ENCODE measurements at places on chromosomes 7 and 10.

GRCh38 chr7:19113002-19113350 is 4.5 kb downstream of the TWIST1 start:
- no peak for DNase-seq

DNA sequence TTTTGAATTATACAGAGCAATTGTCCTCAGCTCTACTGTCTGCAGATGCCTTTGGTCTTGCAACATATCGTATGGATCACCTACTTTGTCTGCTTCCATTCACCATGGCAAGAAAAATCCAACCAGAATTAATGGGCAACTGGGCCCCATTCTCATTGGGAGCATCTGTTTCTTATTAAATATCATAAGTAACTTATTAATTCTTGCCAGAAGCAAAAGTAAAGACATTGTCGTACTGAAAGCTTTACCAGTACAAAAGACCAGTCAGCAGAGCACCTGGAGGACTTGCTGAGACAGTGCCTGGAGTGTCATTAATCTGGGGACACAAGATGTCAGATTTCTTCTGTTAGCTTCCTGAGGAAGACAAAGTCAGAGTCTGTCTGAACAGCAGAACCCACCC is 404.5 kb downstream of the INHBA start:
- DNase-seq, result no peak

- no peak for DNase-seq
These were observed 2.1 kb downstream of the ADK start for GRCh38 chr10:74153123-74153522.

DNA sequence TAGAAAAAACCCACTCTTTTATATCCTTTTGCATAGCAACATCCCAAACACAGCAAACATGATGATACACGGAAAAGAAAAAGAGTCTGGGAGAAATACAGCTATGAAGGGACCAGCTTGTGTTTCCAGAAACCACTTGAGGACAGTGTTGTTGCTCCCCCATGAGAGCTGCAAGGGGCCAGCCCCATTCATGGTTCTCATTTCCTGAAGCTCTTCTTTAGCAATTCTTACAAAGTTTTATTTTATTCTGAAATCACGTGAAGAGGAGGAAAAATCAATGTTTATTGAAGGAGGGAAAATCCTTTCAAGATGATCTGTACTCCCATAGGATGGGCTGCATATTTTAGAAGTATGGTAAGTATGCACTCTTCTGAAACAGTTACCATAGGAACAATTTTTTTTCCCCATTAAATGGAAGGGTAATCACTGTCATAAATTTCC is 17.5 kb upstream of the PRTFDC1 start:
- DNase-seq, result no peak

GRCh38 chr10:76303682-76304316 is 872.4 kb downstream of the LRMDA start:
- peak; percentile 63 for DNase-seq

- no peak for DNase-seq
These were observed 138.7 kb downstream of the PTPN20 start for GRCh38 chr10:47049906-47050305.

DNA sequence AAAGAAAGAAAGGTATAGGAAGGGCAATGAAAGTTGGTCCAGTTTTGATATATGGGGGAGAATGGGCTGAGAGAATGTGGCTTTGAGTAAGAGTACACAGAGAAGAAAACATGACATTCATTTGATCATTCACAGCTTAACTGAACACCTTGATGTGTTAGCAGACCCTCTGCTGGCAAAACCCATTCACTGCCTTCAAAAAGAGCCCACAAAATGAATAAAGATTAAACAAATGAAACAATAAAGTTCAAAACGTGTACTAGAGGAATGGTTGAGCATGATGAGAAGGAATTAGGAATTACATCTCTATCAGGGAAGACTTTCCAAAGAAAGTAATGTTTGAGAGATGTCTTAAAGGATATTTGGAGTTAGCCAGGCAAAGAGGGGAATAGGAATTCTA is 2.1 kb downstream of the WEE2 start:
- DNase-seq, result no peak

- DNase-seq, result no peak
These were observed 17.9 kb downstream of the OR6V1 start for GRCh38 chr7:143069912-143070500.

DNA sequence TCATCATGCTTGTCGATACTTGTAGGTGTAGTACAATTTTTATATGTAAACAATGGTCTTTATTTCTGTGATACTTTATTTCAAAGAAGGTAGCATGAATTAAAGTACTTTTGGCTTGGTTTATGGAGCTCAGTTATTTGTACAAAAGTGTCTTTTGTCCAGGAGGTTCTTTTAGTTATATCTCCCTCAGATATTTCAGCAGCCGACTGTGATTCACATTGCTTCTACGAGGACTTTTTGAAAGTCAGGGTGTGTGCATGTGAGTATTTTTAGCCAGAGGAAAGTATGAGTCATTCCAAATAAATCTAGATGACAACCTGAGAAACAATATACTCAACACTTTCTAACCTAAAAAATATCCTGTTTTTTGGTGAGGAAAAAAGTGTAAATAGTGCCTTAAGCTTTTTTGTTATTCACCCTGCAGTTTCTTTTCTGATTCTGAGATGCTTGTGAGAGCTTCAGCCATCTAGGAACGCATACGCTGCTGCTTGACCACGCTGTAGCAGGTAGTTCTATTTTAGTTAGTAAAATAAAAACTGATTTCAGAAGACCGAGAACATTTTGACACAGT is 595 bp upstream of the SUN1 start:
- peak; percentile 31 for DNase-seq

GRCh38 chr7:7768977-7769709 is 50.7 kb upstream of the RPA3 start:
- no peak for DNase-seq

DNA sequence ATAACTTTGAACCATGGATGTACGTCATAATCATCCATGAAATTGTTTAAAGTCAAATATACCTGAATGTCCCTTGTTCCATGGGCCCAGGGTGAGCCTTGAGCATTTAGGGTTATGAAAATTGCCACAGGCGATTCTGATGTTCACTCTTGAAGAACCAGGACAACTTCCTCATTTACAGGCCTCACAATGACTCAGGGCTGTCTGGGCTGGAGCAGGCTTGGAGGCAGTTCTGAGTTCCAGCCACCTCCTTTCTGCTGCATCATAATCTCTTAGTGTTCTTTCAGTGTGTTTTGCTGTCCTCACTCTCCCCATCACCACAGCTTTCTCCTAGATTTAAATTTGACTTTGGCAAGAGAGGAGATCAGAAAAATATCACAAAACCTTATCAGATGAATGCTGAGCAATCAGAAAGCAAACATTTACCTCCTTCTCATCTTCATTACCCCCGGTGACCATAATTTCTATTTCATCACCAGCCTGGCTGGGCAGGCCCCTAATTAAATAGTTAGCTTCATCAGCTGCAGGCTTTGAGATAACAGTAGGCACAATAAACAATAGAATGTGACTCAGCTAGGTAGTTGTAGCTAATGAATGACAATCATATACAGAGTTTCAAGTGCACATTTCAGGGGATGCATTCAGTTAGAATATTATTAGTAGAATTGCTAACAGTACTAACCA is 571.0 kb downstream of the SH2D4B start:
- peak; percentile 47 for DNase-seq

GRCh38 chr10:77756319-77757232 is 119.0 kb upstream of the KCNMA1 start:
- peak; percentile 13 for DNase-seq

GRCh38 chr7:18283045-18283444 is 212.5 kb upstream of the HDAC9 start:
- peak; percentile 25 for DNase-seq

Measured in HL-60 (cell line).